ENCODE measurements at places on chromosomes 4 and X.

- DNase-seq: no peak
These were observed 729 bp downstream of the CXCL11 start for GRCh38 chr4:76035141-76035540.

DNA sequence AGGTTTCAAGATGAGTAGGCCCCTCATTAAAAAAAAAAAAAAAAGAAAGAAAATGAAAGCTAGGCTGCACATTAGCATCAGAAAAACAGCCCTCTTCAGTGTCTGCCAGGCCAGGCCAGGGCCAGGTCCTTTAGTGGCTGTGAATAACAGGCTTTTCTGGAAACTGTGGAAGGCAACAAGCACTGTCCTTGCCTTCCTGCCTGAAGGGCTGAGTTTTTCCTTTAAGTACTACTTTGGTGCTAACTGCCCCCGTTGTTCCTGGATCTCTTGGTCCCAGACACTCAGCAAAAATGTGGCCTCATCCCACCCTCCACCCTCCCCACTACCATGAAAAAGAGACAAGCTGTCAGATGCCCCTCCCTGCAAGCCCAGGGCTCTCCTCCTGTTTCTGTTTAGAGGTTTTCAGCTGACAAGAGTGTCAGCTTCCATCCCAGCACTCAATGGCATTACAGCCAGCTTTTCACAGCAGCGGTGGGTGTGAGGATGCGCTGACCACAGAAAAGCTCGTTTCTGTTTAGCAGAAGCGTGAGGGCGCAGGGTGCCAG lies 174.2 kb downstream of the NHS start:
- DNase-seq: no peak

GRCh38 chr4:127995776-127996175 lies 30.6 kb downstream of the ABHD18 start:
- DNase-seq: no peak

GRCh38 chr4:86261636-86262035 lies 98.2 kb downstream of the MAPK10 start:
- no peak for DNase-seq

- no peak for DNase-seq
These were observed 569 bp downstream of the ARFIP1 start for GRCh38 chr4:152780267-152780778.

DNA sequence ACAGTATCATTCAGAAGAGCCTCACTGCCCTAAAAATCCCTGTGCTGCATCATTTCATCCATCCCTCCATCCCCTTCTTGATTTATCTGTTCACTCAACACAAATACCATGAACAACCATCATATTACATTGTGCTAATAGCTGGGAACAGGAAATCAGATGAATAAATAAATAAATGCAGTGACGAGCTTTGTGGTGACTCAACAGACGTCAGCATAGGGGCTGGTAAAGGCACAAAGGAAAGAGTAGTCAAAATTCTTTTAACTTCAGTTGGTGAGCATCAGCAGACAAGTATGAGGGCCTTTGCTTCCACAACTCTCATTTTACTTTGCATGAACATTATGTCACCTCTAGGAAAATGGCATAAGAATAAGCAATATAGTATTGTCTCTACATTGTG lies 65.5 kb downstream of the EDNRA start:
- DNase-seq: no peak

GRCh38 chr4:56410247-56411062 lies 23.2 kb upstream of the AASDH start:
- no peak for DNase-seq

GRCh38 chr4:20368926-20369325 lies 117.2 kb downstream of the SLIT2 start:
- no peak for DNase-seq

DNA sequence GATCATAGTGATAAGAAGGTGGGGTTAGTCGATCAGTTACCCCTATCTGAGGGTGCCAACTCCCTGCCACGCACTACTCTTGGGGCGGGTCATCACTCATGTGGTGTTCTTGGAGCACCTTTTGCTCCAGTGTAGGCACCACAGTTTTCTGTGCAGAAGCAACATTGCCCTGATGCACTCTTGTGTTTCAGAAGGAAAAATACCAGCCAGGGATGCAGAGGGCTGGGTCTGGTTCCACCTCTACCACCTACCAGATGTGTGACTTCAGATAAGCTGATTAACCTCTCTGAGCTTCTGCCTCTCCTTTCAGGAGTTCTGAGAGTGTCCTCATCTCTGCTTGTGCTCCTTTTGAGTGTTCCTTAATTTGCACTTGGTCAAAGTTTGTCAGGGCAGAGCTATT lies 29.9 kb upstream of the PROM1 start:
- no peak for DNase-seq

- DNase-seq: no peak
These were observed 371.7 kb downstream of the KLHL13 start for GRCh38 chrX:117744958-117745357.

- DNase-seq: no peak
These were observed 50.6 kb downstream of the ZNF157 start for GRCh38 chrX:47420962-47421361.

DNA sequence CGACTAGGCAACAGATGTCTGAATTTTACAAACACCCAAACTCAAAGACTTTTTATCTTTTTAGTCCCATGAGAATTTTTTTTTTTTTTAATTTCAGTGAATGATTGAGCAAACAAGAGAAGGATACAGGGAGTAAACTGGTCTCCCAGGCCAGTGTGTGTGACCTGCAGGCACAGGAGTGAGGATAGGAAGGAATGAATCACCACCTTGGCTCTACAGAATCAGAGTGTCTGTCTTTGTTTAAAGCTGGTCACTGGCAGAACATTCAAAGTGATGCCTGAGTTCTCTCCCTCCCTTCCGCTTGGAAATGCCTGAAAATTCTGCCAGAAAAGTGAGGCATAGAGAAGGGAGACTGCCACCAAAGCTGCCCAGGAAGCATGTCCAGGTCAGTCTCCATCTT lies 69.5 kb downstream of the PARM1 start:
- DNase-seq: no peak

GRCh38 chr4:170242471-170242870 lies 152.7 kb upstream of the AADAT start:
- DNase-seq: no peak

DNA sequence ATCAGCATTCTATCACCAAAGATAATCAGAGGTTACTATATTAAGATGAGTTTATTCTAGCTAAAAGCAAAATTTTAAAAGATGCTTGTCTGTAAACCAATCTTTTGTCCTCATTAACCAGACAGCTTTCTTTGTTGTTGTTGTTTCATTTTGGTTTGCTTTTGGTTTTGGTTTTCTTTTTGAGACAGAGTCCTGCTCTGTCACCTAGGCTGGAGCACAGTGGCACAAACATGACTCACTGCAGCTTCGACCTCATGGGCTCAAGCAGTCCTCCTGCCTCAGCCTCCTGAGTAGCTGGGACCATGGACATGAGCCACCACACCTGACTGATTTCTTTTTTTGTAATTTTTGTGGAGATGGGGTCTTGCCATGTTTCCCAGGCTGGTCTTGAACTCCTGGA lies 102.9 kb downstream of the COX18 start:
- no peak for DNase-seq

DNA sequence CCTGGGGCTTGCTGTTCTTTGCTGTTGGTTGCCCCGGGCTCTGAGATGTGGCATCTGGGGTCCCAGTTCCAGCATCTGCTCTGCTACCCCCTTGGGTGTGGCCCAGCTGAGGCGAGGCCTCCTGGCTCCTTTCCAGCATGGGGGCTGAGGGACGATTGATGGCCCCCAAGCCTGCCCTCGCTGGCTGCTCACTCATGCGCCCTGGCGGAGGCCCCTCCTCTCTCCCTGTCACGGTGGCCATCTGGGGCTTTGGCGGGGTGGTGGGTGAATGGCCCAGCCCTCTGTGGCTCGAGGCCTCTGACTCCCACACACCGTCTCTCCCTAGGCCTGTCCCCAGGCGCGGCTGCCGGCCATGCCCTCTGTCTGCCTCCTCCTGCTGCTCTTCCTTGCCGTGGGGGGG lies 1.8 kb downstream of the PLXNA3 start:
- DNase-seq: no peak

DNA sequence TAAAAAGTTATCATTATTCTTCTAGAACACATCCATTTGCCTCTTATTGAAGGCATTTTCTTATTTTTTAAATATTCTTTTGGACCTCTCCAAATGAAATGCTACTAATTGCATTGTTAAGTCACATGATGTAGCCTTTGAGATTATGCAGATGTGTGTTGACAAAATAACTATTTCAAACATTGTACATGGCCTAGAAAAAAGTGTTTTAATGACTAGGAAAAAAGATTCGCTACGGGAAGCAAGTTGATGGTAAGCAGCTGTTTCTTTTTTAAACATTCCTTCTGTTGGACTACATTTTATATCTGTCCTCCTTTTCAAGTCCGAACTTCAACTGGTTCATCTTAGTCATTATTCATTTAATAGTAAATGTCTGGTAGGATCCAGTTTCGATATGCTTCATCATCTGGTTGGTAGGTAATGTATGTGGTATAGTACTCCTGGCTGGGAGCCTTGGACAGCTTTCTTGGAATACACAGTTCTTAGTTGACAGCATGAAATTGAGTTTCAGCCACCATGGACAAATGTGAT lies 34.3 kb upstream of the GUCY1A1 start:
- no peak for DNase-seq

DNA sequence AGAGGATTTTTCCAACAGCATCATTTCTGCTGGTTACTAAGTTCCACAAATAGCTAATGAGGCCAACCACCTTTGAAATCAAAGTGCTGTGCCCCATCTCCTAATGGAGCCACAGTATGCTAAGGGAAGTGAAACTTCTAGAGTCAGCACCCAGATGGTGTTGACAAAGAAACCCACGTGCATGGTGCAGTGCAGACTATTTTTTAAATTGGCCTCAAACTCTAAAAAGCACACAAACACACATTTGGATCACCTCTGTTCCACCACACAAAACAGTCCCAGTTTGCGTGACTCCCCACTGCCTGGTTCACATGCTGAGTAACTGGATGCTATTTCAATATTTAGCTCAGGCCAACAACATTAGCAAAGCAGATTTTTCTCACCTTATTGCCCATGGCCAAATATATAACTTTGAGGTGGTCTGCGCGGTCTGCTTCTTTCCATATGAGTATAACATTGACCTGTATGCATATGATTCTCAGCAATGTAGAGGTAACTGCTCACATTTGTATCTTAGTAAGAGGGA lies 69.9 kb downstream of the AMELX start:
- peak; percentile 6 for DNase-seq

GRCh38 chrX:127558811-127559210 lies 493.4 kb downstream of the ACTRT1 start:
- DNase-seq: no peak
